Left colon (tissue), 2 donors: ENCODE measurements at places on chromosomes 3 and 15.

GRCh38 chr15:24856397-24857390, 98.1 kb upstream of the SNRPN start:
- peak; percentile 6 for DNase-seq

- DNase-seq, result no peak
Measured at GRCh38 chr15:101610611-101611000, 41.6 kb downstream of the TM2D3 start.

DNA sequence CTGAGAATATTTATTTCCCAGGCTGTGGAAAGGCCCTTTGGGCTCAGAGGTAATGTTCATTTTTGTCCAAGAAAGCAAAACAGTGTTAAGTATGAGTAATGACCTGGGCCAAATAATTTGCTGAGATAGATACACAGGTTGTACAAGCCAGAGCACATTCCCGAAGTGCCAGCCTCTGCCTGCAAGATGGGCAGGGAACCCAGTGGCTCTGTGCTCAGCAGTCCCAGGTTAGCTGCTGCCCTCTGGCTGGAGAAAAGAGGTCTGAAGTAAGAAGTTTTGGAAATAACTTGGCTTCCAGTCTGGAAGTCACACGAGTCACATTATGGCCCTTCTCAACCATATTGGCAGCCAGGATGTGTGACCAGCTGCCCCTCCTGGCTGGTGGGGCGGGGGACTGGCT, 20.2 kb downstream of the MYZAP start:
- peak; percentile 65 for DNase-seq

DNA sequence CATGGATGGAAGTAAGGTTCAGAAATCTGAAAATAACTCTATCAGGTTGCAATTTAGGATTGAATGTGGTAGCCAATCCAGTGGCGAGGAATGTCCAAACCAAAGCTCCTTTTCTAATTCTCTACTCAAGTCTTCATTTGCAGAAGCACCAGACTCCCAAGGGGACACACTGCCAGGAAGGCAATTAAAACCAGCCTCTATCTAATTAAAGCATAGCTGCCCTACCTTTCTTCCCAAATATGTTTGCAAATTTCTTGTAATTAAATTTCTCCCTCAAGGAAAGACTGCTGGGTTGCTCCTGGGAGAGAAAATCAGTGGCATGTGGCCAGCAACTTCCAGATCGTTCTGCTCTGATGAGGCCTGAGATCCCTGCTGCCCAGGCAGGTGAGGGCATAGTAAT, 153.4 kb upstream of the MCTP2 start:
- DNase-seq, result no peak

- no peak for DNase-seq
Measured at GRCh38 chr3:175893566-175893965, 1034.4 kb downstream of the NAALADL2 start.
